Left renal cortex interstitium (tissue), 4 donors: ENCODE measurements at places on chromosomes 4 and X. TPM values are rescaled to one million over a fixed set of nuclear protein-coding genes. Genes with fewer than 3 reads are reported as not detected.

DGKK gene
- polyA plus RNA-seq = 8.4 TPM

TAF9B gene
- 40.6 TPM for polyA plus RNA-seq

SLC6A14 gene
- polyA plus RNA-seq = 0.21 TPM

GPRASP2 gene
- polyA plus RNA-seq = 42.2 TPM

REPS2 gene
- polyA plus RNA-seq = 18.9 TPM

PLAC8 gene
- polyA plus RNA-seq = 3.2 TPM

PDE6B gene
- 30.0 TPM for polyA plus RNA-seq

HEPH gene
- 64.4 TPM for polyA plus RNA-seq

DSPP gene
- not detected for polyA plus RNA-seq

SH3D19 gene
- polyA plus RNA-seq = 34.8 TPM

F8A2 gene
- not detected for polyA plus RNA-seq

TFE3 gene
- polyA plus RNA-seq = 39.1 TPM

TMPRSS11A gene
- not detected for polyA plus RNA-seq

TSPAN6 gene
- polyA plus RNA-seq = 132 TPM

SPANXN4 gene
- not detected for polyA plus RNA-seq

MORC4 gene
- 18.7 TPM for polyA plus RNA-seq

BTK gene
- polyA plus RNA-seq = 1.8 TPM

BEND2 gene
- polyA plus RNA-seq = 0.03 TPM

SLC34A2 gene
- polyA plus RNA-seq = 26.9 TPM

NOX1 gene
- 1.2 TPM for polyA plus RNA-seq

POU4F2 gene
- polyA plus RNA-seq = not detected

ADRA2C gene
- 16.2 TPM for polyA plus RNA-seq

ARMCX4 gene
- polyA plus RNA-seq = 15.9 TPM

OPRPN gene
- not detected for polyA plus RNA-seq

SHOX gene
- 0.08 TPM for polyA plus RNA-seq

BEX1 gene
- polyA plus RNA-seq = 68.1 TPM

TLR1 gene
- 4.5 TPM for polyA plus RNA-seq

SPON2 gene
- polyA plus RNA-seq = 14.1 TPM

DIPK2B gene
- 8.3 TPM for polyA plus RNA-seq

MAGEA2 gene
- polyA plus RNA-seq = not detected

GLRA2 gene
- polyA plus RNA-seq = 0.17 TPM

CYSLTR1 gene
- polyA plus RNA-seq = 1.7 TPM
